ENCODE measurements at places on chromosomes 7 and 10.

DNA sequence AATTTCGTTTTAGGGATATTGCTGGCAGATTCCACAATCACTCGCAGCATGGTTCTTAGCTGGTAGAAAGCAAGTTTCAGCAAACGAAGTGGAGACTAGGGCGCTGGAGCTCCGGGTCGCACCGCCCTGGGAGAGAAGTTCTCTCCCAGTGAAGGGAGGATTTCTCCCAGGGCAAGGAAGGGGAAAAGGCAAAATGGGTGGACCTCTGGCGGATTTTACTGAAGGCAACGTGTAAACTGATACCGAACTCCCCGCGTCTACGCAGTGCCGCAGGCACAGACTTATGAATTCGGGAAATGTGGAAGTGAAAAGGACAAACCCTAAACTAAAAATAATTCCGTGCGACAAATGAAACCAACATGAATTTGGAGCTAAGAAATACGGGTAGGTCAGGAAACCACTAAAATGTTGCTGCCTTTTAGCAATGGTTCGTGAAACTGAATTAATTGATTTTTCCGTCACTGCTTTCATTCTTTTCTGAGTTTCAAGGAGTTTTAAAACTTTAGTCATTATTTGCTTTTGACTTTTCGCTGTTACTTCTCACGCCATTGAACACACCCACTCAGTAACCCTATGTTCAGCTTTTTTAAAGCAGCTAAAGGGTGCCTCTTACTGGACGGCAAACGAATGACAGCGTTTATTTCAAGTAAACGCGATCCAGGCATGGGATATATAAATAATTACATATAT, at the start of gene MYOF:
Gene MYOF (minus strand): TSS at position 190 of the 690 bp plus-strand sequence. CDS start 140 bp downstream, at position 50.
- peak; percentile 61 for DNase-seq

GRCh38 chr7:35971133-35971891, 170.5 kb downstream of the SEPTIN7 start:
- no peak for DNase-seq

- peak; percentile 30 for DNase-seq
Measured at GRCh38 chr7:137592232-137592896, 248.8 kb upstream of the PTN start.

GRCh38 chr7:111787741-111788140, 225.4 kb upstream of the IMMP2L start:
- DNase-seq, result no peak

DNA sequence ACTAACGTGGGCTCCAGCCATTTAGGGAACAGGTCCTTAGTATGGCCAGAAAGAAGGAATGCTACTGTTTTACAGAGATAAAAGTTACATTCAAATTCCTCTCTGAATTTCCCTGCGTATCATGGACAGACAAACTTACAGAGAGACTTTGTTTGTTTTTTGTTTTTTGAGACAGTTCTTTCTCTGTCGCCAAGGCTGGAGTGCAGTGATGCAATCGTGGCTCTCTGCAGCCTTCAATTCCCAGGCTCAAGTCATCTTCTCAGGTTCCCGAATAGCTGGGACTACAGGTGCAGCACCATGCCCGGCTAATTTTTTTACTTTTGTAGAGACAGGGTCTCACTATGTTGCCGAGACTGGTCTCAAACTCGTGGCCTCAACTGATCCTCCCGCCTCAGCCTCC, 64.5 kb upstream of the MPP7 start:
- no peak for DNase-seq

GRCh38 chr7:158414002-158414401, 173.6 kb downstream of the PTPRN2 start:
- DNase-seq, result peak; percentile 1

GRCh38 chr10:117472872-117473271, 69.7 kb upstream of the EMX2 start:
- DNase-seq, result no peak

DNA sequence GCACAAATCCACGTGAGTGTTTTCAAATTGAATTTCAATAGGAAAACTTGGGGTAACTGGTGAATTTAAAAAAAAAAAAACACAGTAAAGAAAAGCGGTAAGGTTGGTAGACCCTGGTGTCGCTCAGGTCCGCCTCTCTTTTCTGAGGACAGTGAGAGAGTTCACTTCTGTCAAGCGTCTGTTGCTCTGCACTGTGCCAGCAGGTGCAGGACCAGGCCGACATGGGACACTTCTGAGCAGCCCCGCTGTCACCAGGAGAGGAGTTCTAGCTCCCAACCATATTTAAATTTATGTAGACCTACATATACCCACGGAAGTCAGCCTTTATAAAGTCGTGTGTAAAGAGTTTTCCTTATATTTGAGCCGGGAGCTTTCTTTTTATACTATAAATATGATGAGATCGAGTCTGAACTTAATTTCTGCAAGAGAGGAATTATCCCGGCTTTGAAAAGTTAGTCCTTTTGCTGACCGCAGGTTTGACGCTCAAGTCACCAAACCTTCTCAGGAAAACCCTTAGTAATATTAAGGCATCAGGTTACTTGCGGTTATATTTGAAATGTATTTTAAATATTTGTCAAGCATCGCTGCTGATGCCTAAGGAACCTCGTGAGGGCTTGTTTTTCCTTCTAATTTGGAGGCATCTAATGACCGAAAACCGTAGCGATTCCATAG, 531 bp downstream of the IKZF1 start:
- peak; percentile 72 for DNase-seq

DNA sequence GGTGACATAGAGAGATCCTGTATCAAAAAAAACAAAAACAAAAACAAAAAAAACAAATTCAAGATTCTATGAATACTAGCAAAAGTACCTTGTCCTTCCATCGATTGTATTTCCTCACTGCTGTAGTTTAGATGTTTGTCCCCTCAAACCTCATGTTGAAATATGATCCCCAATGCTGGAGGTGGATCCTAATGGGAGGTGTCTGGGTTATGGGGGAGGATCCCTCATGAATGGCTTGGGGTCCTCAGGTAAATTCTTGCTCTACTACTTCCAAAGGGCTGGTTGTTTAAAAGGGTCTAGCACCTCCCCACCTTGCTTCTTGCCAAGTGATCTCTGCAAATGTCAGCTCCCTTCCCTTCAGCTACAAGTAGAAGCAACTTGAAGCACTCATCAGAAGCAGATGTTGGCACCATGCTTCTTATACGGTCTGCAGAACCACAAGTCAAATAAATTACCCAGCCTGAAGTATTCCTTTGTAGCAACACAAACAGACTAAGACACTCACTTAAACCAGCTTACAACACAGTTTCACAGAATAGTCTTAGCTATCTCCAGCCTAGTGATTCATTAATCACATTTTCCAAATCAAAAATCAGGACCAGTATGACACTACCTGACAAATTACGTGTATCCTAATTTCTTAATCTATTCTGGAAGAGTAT, 20.7 kb downstream of the ABI1 start:
- no peak for DNase-seq

DNA sequence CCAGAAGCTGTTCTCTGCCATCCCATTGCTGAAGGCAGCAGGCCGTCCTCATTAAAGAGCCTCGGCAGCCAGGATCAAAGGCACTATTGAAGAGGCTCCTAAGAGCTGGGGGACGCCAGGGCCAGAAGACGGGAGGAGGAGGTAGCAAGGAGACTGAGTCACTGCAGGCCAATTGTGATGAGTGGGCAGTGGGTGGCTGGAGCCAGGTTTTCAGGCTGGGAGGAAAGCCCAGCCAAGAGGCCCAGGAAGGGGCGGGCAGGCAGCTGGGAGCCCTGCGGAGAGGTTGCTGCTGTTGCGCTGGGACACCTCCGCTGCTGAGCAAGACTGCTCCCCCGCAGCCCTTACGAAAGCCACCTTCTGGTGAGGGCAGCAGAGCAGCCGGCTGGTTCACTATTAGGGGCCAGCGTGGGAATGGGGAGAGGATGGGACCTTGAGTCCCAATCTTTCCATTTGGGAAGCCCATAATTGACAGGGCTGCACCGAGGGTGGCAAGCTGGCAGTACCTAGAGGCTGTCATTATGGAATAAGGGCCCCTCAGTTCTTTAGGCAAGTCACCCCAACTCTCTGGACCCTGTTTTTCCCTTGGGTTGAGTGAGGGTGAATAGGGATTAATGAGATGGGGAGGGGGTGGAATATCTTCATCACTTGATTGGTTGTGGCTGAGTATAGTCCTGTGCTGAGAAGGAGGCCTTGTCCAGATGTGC, 48.4 kb downstream of the UNC5B start:
- DNase-seq, result no peak

GRCh38 chr10:86162036-86162435, 204.6 kb downstream of the GRID1 start:
- DNase-seq, result no peak

GRCh38 chr10:73717556-73717955, 19.6 kb upstream of the AGAP5 start:
- DNase-seq, result no peak
